ENCODE measurements at places on chromosomes 7 and 10.

GRCh38 chr7:50605059-50605458 is 39.9 kb upstream of the DDC start:
- no peak for DNase-seq

GRCh38 chr7:17939211-17939605 is 1.1 kb downstream of the SNX13 start:
- DNase-seq: no peak

DNA sequence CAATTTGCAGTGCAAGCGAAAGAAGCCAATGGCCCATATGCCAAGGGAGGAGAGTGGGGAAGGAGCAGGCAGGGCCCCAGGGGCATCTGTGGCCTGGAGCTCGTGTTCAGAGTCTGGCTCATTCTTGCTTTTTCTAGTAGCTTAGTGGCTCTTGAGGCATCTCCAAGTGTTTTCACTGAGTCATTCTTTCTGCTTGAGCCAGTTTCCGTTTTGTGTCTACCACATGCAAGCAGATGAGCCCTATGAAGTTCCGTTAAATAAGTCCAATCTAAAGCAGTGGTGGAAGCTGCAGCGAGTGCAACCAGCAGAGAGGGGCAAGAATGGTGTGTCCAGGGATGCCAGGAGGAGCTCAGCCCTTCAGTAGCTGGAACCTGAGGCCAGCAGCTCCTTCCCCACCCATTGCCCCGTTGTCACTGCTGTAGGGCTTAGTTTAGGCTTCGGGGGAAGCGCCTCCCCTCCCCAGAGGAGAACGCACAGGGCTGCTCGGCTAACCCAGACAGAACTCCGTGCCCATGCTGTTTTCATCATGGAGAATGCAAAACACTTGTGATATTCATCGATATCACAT is 57.4 kb upstream of the EBF3 start:
- no peak for DNase-seq

DNA sequence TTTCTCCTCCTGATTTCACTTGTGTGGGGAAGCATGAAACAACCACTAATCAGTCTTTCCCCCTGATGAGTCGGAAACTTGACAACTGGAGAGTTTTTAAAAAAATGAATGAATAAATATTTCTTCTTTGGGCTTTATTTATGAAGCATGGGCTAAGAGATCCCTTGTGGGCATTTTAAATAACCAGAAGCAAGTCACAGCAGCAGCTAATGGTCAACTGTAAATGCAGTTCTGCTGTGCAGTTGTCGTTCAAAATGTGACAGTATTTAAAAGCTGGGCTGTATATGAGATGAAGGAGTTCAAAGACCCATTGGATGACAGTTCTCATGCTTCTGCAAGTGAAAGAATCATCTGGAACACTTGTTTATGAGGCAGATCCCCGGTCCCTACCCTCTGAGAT is 54.1 kb downstream of the STEAP1B start:
- DNase-seq: no peak

- DNase-seq: no peak
These were observed 12.5 kb downstream of the LIPA start for GRCh38 chr10:89238956-89239644.

DNA sequence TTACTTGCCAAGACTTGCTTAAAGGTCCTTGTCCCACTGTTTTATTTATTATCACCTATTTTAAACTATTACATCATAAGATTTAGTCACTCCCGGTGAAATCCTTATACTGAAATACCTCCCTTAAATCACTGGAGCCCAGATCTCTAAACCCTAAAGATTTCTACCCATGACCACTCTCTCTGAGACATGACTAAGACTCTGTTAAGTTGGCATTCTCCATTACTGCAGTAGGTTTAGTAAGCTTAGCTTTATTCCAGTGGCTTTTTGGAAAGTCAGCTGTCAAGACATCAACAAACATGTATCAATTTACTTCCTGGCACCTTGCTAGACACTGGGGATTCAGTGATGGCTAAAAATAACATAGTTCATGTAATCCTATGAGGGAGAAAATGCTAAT is 874.2 kb downstream of the KCNMA1 start:
- DNase-seq: no peak

GRCh38 chr7:12759151-12759550 is 71.7 kb downstream of the ARL4A start:
- no peak for DNase-seq

GRCh38 chr7:110397927-110398660 is 692.8 kb upstream of the LRRN3 start:
- DNase-seq: no peak

- DNase-seq: no peak
These were observed 6.7 kb downstream of the OR13A1 start for GRCh38 chr10:45308707-45309106.

GRCh38 chr10:14040787-14041631 is 289.7 kb downstream of the FRMD4A start:
- no peak for DNase-seq

- no peak for DNase-seq
These were observed 3.8 kb downstream of the VPS41 start for GRCh38 chr7:38905056-38905759.

GRCh38 chr7:87475359-87476178 is at the start of gene ABCB4:
ABCB4 (minus strand) TSS chr7:87475680; CDS start chr7:87475465, 215 bp downstream.
- no peak for DNase-seq

DNA sequence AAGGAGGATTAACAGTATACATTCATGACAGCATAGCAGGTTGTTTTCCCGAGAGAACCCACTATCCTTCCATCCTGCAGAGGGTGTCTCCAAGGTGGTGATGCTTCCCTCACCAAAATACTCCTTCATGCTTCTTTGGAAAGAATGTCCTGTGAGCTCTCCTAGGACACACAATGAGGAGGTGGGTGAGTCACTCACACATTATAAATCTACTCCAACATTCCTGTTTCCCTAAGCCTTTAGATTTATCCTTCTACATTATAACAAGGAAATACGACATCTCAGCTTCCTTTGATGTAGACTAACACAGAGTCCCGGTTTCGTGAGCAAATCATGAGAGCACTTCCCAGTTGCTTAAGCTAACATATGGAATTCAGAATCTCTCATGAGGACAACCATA is 689.7 kb upstream of the CELF2 start:
- DNase-seq: no peak

DNA sequence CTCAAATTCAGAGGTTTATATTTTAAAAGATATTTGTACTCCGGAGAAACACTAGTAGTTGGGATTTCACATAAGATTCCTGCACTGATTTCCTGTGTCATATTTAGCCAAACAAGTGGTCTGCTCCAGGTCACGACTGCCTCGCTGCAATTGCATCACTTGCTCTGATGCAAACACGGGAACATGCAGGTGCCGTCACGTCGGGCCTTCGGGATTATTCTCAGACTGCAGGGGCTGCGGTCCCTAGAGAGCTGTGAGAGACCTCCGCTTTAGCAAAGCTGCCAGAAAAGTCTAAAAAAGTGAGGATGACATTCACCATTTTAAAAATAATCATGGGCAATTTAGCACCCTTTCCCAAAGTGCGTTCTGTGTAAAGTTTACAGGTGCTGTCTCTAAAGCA is 93.5 kb upstream of the DDC start:
- DNase-seq: no peak

GRCh38 chr7:96200740-96201139 is 121.2 kb downstream of the SLC25A13 start:
- no peak for DNase-seq

Data from cortex of kidney (tissue), 1 donor.